Suppressor macrophage treated with lipopolysaccharide for 1 hour (primary cell): ENCODE measurements at places on chromosomes 1 and 21.

DNA sequence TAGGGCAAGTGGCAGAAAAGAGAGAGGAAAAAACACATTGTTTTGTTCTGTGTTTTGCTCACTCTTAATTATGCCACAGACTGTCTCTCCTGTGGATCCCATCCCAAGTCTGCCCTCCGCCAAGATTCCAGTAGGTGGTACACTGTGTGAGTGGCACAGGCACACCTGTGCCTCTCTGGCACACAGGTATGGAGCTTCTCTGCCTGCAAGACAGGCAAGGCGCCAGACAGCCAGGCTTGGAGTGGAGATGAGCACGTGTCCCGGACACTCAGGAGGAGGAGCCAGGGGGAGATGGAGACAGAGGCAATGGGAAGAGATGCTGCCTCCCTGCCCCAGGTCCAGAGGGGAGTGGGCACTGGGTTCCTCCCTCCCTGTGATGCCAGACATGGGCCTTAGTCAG lies 6.5 kb upstream of the GRIK3 start:
- no peak for DNase-seq

- DNase-seq: no peak
Measured at GRCh38 chr1:55990007-55990406, 589.4 kb downstream of the PLPP3 start.

DNA sequence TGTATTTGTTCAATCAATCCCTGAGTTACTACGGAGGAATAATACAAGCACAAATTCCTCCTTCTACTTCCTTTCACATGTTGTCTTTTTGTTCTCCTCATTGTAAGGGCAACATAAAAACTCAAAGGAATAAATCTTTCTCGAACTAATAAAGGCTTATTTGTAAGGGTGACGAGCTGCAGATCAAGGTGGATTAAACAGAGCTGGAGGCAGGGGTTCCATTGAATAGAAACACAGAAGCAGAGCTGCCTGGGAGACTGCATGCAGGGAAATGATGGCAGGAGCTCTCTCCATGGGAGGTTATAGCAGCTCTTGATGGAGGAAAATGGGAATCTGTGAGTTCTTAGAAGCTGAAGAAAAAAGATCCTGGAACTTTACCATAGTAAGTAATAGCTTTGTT lies 160.2 kb downstream of the CYYR1 start:
- no peak for DNase-seq

DNA sequence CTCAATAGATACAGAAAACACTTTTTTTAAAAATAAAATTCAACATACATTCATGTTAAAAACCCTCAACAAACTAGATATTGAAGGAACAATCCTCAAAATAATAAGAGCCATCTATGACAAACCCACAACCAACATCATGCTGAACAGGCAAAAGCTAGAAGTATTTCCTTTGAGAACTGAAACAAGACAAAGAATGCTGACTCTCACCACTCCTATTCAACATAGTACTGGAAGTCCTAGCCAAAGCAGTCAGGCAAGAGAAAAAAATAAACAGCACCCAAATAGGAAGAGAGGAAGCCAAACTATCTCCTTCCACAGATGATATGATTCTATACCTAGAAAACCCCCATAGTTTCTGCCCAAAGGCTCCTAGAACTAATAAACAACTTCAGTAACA lies 46.2 kb upstream of the IVNS1ABP start:
- DNase-seq: no peak

GRCh38 chr1:175169286-175170018 lies 23.1 kb downstream of the KIAA0040 start:
- DNase-seq: no peak

- no peak for DNase-seq
Measured at GRCh38 chr1:65229754-65230339, 79.5 kb upstream of the DNAJC6 start.

GRCh38 chr1:221711063-221711577 lies 30.8 kb downstream of the DUSP10 start:
- DNase-seq: no peak

- DNase-seq: no peak
Measured at GRCh38 chr1:171107969-171108368, 17.3 kb downstream of the FMO3 start.

GRCh38 chr1:27772036-27772931 lies 735 bp upstream of the STX12 start:
- no peak for DNase-seq

DNA sequence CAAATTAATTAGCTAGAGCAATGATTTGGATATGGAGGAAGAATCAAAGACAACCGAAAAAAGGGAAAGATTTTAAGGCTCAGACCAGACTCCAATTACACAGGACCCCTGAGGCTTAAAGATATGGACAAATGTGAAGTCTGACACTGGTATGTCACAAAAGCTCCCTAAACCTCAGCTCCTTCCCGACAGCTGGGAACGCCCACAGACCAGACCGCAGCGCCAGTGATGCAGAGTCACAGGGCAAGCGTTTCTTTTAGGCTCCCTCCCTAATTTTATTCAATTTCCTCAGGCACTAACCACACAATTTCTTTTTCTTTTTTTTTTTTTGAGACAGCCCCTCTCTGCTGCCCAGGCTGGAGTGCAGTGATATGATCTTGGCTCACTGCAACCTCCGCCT lies 40.2 kb downstream of the NID1 start:
- DNase-seq: peak; percentile 72

DNA sequence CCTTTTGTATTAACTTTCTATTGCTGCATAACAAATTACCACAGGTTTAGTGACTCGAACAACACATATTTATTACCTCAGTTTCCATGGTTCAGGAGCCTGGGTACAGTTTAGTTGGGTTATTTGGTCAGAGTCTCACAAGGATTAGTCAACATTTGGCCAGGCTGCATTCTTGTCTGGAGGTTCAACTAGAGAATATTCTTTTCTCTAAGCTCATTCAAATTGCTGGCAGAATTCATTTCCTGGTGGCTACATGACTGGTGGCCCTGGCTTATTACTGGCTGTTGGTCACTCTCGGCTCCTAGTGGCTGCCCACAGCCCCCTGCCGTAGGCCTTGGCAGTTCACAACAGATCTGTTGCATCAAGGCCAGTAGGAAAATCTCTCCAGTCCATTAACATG lies 81.1 kb upstream of the ADAR start:
- no peak for DNase-seq

GRCh38 chr1:95340061-95340460 lies 106.1 kb downstream of the RWDD3 start:
- DNase-seq: no peak

DNA sequence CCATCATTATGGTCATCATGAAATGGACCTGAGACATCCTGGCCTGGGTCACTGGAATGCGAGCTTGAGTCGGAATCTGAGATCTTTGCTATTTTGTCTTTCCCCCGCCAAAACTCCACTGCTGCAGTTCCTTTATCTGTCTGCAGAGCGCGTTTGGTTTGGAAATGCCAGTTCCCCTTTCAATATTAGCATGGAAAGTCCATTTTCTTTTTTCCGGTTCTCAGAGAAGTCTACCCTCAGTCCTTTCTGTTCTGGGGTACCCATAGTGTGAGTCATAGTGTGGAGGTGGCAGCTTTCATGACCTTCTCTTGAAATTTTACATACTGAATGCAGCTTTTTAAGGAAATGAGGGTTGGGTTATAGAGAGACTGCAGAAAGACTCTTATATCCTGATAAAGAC lies 14.6 kb downstream of the CACNA1E start:
- peak; percentile 33 for DNase-seq

DNA sequence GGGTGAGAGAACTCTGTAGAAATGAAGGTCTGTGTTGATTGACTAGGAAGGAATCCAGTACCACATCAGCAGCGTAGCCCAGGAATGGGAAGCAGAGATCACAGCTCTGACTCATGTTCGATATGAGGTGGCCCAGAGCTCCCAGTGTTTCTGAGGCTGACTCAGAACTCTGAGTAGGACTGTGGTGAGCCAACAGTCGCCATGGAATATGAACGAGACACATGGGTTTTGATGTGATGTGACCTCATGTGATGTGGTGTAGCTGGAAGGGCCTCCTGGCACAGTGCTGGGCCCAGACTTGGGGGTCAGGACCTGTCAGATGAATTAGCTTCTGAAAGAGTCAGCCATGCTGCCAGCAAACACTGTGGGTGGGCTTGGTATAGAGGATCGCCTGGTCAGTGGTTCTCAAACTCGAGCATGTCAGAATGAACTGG lies 237.0 kb downstream of the MRPL39 start:
- peak; percentile 49 for DNase-seq
